NCI-H1930 (cell line): ENCODE measurements at places on chromosomes 2 and 18.

GRCh38 chr2:96340493-96341414, 5.2 kb downstream of the NCAPH start:
- no peak for DNase-seq

GRCh38 chr2:74504591-74504990, 2.9 kb downstream of the PCGF1 start:
- no peak for DNase-seq

GRCh38 chr2:2590841-2591541, 259.9 kb upstream of the MYT1L start:
- DNase-seq: no peak

DNA sequence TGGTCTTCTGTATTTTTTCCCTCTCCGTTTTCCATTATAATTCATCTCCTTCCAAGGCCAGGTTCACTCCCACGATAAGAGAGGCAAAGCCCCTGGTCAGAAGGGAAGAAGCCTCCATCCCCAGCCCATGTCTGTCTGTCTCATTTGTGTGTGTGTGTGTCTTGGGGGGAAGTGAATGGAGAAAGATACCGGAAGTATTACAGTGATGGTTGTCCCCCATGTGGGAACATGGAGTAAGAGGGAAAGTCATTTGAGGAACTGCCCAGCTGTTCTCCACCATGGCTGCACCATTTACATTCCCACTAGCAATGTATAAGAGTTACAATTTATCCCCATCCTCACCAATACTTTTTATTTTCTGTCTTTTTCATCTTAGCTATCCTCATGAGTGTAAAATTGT, 113.6 kb upstream of the ATP8B1 start:
- DNase-seq: no peak

DNA sequence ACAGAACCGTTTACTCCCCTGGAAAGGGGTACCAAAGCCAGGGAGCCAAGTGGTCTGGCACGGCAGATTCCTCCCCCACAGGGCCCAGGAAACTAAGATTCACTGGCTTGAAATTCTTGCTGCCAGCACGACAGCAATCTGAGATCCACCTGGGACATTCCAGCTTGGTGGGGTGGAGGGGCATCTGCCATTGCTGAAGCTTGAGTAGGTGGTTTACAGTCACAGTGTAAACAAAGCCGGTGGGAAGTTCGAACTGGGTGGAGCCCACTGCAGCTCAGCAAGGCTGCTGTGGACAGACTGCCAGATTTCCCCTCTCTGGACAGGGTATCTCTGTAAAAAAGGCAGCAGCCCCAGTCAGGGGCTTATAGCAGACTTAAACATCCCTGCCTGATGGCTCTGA, 901.7 kb upstream of the LRRTM1 start:
- DNase-seq: no peak

GRCh38 chr2:47735136-47735869, 47.6 kb upstream of the MSH6 start:
- DNase-seq: no peak

DNA sequence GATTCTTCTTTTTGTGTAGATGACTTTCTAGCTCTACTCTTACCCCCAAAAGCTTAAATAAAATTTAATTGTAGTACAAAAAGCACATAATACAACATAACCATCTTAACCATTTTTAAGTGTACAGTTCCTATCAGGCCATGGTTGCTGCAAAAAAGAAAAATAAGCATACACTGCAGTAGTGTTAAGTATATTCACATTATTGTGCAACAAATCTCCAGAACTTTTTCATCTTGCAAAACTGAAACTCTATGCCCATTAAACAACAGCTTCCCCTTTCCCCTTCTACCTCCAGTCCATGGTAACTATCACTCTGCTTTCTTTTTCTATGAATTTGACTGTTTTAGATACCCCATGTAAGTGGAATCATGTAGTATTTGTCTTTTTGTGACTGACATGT, 18.1 kb downstream of the PPM1B start:
- no peak for DNase-seq
